ENCODE measurements at places on chromosomes 1 and 21.
A peak's percentile ranks its signal among the peaks of the same experiment; 100 is the strongest.

DNA sequence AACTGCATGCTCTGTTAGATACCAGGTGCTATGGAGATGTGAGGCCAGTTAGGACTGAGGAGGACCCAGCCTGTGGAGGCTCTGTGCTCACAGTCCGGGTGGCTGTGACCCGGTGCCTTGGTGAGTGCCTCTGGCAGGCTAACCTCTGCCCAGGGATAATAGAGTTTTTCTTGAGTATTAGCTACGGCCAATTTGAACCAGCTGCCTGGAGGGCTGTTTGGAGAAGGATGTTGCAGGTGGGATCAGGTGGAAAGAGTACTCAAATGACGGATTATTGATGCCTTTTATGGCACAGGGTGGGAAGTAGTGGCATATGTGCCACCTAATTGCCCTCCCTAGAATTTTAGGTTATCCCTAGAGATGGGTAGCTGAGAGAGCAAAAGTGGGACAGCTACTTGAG, 182.7 kb downstream of the GRIK3 start:
- DNase-seq = no peak

DNA sequence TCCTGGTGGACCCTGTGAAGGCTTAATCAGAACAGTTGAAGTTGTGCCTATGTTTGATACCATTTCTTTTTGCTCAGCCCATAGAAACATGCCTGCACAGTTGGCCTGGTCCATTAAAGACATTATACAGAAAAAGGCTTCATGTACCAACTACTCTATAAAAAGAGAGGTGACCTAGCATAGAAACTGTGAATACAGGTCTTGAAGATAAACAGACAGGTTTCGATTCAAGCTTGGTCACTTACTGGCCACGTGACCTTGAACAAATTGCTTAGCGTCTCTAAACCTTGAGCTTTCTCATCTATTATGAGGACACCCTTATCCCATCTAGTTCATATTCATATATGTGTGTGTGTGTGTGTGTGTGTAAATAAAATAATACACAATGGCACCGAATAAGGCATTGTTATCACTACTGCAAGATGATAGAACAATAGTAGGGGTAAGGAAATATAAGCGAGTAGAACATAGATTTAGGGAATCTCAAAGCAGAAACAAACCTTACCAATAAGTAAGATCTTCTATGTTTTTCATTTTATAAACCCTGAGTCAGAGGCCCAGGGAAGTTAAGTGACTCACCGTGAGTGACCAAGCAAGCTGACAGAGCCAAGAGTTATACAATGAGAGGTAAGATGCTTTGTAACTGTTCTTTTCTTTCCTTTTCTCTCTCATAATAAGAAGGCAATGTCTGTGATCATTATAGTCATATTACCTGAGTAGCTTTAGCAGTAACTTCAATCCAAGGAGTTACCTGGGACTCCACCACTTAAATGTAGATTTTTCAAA, 476.8 kb upstream of the DEPDC1 start:
- no peak for DNase-seq

GRCh38 chr21:44377922-44378645, 24.7 kb downstream of the TRPM2 start:
- DNase-seq = no peak

- DNase-seq = no peak
Measured at GRCh38 chr1:212713465-212714136, 14.0 kb upstream of the BATF3 start.

DNA sequence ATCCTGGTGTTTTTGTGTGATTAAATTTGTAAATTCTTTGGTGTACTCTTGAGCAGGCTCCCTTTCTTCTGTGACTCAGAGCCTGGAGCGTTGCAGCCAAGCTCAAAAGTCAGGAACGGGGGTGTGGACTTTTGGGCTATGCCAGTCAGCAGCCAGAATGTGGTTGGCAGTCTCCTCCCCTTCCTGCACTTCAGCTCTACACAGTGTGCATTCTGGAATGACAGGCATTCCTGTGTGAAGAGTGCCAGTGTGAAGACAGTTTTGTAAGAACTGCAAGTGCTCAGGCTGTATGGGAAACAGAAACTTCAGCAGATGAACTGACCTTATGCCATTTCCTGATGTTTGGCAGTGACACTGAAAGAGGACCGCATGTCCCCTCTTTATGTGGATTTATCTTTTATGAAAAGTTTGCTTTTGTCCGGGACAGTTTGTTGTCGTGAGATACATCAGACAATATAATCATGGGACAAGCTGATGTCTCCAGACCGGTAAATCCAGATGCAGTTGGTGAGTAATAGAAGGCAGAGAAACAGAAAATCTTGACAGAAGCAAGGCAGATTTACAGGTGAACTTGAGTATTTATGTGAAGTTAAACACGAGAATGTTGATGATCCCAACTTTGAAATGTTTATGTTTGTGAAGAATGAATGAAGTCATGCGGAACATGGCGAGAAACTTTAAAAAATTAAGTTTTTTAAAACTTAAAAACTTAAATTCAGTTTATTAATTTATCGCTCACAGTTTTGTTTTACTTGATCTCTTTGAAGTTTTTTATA, 67.7 kb upstream of the RCC1 start:
- no peak for DNase-seq

DNA sequence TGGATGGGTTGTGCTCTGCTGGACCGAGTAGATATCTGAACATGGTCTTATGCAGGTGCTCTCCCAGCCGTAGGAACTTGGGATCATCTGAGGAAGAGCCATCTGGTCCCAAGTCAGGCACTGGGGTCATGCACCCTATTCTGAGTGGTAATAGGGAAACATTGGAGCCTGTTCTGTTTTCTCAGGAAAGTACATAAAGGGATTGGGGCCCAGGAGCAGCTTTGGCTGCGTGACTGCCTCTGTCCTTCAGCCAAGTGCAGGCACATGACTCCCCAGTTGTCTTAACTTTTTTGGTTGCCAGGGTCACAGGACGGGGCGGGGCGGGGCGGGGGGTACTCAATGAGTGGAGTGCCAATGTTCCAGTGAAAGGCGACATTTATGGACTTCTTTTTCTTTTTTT, 11.5 kb downstream of the PFKFB2 start:
- no peak for DNase-seq

GRCh38 chr1:67559222-67559700, 125.7 kb upstream of the GADD45A start:
- no peak for DNase-seq

DNA sequence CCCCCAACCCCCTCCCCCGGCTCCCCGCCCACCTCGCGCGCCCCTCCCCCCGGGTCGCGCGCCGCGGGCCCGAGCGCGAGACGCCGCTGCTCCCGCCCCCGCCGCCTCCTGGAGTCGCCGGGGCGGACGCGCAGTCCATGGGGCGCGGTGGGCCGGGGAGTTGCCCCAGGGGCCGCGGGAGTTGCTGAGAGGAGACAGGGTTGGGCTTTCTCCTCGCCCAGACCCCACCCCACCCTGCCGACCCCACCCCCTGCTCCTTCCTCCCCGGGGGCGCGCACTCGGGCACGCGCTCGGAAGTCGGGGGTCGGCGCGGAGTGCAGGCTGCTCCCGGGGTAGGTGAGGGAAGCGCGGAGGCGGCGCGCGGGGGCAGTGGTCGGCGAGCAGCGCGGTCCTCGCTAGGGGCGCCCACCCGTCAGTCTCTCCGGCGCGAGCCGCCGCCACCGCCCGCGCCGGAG, at the start of gene LAMC1:
Gene LAMC1, plus strand, starts transcription at position 275 of the 455 bp plus-strand sequence. CDS start 297 bp downstream, outside the sequence.
- DNase-seq = peak; percentile 59

GRCh38 chr1:50779801-50780200, 180.3 kb downstream of the FAF1 start:
- no peak for DNase-seq

- DNase-seq = no peak
Measured at GRCh38 chr1:11067716-11068599, 8.1 kb upstream of the SRM start.

- DNase-seq = no peak
Measured at GRCh38 chr1:87170931-87171598, 157.6 kb upstream of the LMO4 start.

GRCh38 chr1:164524810-164525209, 34.2 kb upstream of the PBX1 start:
- no peak for DNase-seq
